ENCODE measurements at places on chromosomes 5 and 9. TPM values are rescaled to one million over a fixed set of nuclear protein-coding genes. Genes with fewer than 3 reads are reported as not detected.

The COMMD10 gene
- 18.0 TPM for total RNA-seq

The ADAMTSL1 gene
- 1.0 TPM for total RNA-seq

The CDX1 gene
- total RNA-seq, result 0.57 TPM

The BRD8 gene
- 49.5 TPM for total RNA-seq

The TSSK1B gene
- total RNA-seq, result 0.10 TPM

The NEURL1B gene
- 5.4 TPM for total RNA-seq

The IFNK gene
- not detected for total RNA-seq

The PCDHA9 gene
- total RNA-seq, result 2.0 TPM

The SLC34A3 gene
- total RNA-seq, result not detected

The RASEF gene
- 0.41 TPM for total RNA-seq

The KIF24 gene
- total RNA-seq, result 0.90 TPM

The UAP1L1 gene
- 26.1 TPM for total RNA-seq

The ENHO gene
- total RNA-seq, result 1.6 TPM

The KCTD16 gene
- 1.5 TPM for total RNA-seq

The PGM5 gene
- not detected for total RNA-seq

The ELAVL2 gene
- total RNA-seq, result 0.36 TPM

The HAND1 gene
- total RNA-seq, result not detected

The OR1J2 gene
- total RNA-seq, result not detected

The TEK gene
- 2.7 TPM for total RNA-seq

The REXO4 gene
- 19.3 TPM for total RNA-seq

The KCNT1 gene
- total RNA-seq, result not detected

The RFK gene
- 18.1 TPM for total RNA-seq

The AFF4 gene
- total RNA-seq, result 104 TPM

The AGXT2 gene
- total RNA-seq, result not detected

The MAST4 gene
- total RNA-seq, result 11.1 TPM

The LHX6 gene
- not detected for total RNA-seq

The TXNDC8 gene
- not detected for total RNA-seq

The HRCT1 gene
- 7.8 TPM for total RNA-seq

The FLT4 gene
- total RNA-seq, result 0.29 TPM

The SVEP1 gene
- 2.0 TPM for total RNA-seq

The SLC6A3 gene
- total RNA-seq, result not detected

The GRIN3A gene
- total RNA-seq, result not detected

The FOXI1 gene
- not detected for total RNA-seq

The PDGFRB gene
- total RNA-seq, result 499 TPM

The SUSD3 gene
- total RNA-seq, result not detected

The SPINK4 gene
- total RNA-seq, result not detected

The SEMA5A gene
- 249 TPM for total RNA-seq

The LCN9 gene
- 2.0 TPM for total RNA-seq

The LHX2 gene
- not detected for total RNA-seq

The IFNB1 gene
- total RNA-seq, result not detected

The PCDHB12 gene
- 2.4 TPM for total RNA-seq

The PAXX gene
- 36.8 TPM for total RNA-seq

The STC2 gene
- total RNA-seq, result 1,121 TPM

The DENND1A gene
- total RNA-seq, result 13.0 TPM

The TTC16 gene
- total RNA-seq, result not detected

The TAF11L5 gene
- not detected for total RNA-seq

The EDIL3 gene
- total RNA-seq, result 604 TPM

The PTPRD gene
- total RNA-seq, result 5.7 TPM

The F12 gene
- total RNA-seq, result 2.1 TPM

The SMIM33 gene
- not detected for total RNA-seq

The FOXD4L5 gene
- 0.51 TPM for total RNA-seq

The WDR31 gene
- total RNA-seq, result 1.7 TPM

The CATSPER3 gene
- 0.39 TPM for total RNA-seq

The PRR16 gene
- total RNA-seq, result 10.7 TPM

The CDKN2A gene
- total RNA-seq, result 21.2 TPM

The HARS2 gene
- 27.4 TPM for total RNA-seq

The POU5F2 gene
- total RNA-seq, result 0.62 TPM

The MZB1 gene
- not detected for total RNA-seq

The SLCO4C1 gene
- 0.10 TPM for total RNA-seq
